ENCODE measurements at places on chromosomes 6 and 20.

DNA sequence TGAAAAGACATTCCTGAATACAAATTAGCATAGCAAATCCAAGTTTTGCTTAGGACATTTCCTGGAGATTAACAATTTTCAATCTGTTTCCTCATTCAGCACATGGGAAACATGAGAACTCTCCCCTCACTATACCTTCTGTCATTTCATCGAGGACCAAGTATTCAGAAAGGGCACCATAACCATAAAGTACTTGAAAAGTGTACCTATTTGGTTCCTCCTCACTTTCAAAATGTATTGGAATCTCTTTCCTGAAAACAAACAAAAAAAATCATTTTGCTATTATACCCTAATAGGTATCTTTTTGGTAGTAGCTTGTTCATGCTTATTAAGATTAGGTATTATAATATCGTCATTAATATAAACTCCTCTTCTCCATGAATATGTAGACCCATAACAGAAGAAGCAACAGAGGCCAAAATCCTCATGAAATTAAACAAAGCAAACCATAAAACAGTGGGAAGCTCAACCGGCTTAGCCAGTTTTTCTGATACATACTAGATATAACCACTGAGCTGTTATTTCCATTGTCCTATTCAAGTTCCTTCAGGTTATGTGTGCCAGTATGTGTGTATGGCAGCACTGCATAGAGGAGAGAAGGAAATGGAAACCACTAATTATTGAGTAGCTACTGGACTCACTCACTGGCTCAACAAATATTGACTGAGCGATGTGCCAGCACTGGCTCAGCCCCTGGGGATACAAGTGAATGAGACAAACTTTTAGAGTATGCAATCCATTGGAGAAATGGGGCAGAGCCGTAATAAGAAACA, 274.0 kb downstream of the MAFB start:
- DNase-seq: no peak

GRCh38 chr6:10542213-10542612, 21.1 kb downstream of the GCNT2 start:
- DNase-seq: no peak

DNA sequence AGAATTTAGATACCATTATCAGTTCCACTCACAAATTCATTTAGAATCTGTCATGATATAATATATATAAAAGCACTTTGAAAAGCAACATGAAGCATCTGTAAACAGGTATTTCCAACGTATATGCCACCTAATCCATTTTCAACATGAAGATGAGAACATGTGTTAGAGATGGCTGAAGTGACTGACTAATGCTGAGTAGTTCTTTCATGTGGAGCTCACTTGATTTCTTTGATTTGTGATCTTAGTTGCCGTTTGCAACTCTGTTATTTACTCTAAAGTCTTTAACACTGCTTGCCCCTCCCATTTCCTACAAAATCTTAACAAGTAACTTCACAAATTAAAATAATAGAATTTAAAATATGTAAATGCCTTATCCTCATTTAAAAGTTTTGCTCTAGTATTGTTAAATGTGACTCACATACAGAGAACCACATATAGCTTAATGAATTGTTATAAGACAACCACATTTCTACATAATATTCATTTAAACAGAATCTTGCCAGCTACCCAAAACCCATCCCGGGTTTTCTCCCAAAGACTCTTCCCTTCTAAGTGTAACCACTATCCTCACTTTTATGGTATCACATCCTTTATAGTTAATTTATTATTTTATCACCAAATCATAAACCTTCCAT, 78.3 kb downstream of the ME1 start:
- DNase-seq: no peak

GRCh38 chr20:16410626-16411025, 162.6 kb downstream of the KIF16B start:
- DNase-seq: no peak

DNA sequence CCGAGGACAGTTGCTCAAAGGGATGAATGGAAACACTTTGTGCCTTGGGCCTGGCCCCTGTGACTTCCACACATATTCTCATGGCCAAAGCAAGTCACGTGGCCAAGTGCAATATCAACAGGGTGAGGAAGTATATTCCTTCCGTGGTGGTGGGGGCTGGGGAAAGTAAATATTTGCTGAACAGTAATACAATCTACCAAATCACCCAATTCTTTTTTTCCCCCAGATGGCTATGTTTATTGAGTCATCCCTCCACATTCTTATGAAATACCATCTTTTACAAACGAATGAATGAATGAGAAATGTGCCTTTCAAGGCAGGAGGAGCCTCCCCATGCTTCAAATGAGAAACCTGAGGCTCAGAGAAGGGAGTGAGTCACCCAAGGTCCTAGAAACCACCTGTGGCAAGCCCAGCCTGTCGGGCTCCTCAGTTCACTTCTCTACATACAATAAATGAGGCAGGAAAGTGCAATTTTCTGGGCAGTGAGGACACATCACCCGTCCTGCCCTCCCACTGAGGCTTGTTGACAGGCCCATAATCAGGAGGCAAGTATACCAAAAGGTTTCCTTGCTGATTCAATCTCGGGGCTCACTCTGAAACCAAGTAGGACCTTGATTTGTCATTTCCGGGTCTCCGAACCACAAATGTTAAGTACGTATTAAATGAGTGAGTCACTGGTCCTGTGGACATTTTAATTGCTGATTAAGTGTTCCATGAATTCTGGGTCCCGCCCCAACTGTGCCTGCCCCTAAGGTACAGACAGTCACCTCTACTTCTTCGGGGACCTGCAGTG, 25.3 kb upstream of the TOP1 start:
- DNase-seq: peak; percentile 73

- no peak for DNase-seq
These were observed 994.6 kb upstream of the ADGRB3 start for GRCh38 chr6:67640484-67640883.

- no peak for DNase-seq
These were observed 8.7 kb upstream of the APCDD1L start for GRCh38 chr20:58523971-58524315.

DNA sequence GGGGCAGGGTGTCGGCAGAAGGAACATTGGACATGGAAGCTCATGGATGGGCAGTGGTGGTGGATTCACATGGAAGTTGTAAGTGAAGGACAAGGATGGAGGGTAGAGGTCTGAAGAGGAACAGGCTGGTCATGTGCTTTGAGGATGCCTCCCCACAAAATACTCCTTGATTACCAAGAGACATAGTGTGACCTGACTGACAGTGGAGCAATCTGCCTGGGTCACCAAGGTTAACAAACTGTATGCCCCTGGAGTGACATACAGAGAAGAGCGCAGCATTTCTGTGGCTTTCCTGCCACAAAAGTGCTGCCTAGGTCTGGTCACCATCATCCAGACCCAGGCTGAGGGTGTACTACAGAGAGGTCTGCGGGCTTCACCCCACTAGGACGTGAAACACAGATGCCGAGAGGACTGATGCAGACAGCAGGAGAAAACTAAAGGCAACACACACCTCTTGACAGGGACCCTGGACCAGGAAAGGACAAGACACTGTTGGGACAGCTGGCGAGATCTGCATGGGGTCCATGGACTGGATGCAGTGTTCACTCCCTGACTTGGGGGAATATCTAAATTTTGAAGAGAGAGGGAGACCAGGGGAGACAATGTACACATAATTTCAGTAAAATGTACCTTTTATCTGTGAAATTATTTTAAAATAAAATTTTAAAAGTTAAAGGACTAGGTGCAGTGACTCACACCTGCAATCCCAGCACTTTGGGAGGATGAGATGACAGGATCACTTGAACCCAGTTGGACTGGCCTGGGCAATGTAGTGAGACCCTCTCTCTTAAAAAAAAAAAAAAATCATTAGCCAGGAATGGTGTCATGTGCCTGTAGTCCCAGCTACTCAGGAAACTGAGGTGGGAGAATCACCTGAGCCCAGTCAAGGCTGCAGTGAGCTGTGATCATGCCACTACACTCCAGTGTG, 64.9 kb downstream of the CSE1L start:
- no peak for DNase-seq

- no peak for DNase-seq
These were observed 199.2 kb downstream of the MAFB start for GRCh38 chr20:40489886-40490285.

GRCh38 chr6:152151920-152152319, 344.4 kb downstream of the ESR1 start:
- no peak for DNase-seq

- DNase-seq: no peak
These were observed 194.3 kb upstream of the MARCKS start for GRCh38 chr6:113662688-113663333.

DNA sequence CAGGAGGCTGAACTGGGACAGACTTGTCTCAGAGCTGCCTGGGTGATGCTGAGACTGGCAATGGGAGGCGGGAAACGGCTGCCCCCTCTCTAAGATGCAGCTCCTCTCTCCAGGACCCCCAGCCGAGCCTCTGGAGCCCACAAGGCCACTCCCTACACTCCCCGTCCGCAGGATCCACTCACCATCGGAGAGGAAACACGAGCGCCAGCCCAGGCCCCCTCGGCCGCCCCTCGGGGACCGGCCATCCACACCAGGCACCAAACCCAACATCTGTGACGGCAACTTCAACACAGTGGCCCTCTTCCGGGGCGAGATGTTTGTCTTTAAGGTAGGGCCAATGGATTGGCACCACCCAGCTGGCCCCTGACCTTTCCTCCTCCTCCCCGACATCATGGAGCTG, 10.8 kb downstream of the MMP24OS start:
- DNase-seq: no peak

DNA sequence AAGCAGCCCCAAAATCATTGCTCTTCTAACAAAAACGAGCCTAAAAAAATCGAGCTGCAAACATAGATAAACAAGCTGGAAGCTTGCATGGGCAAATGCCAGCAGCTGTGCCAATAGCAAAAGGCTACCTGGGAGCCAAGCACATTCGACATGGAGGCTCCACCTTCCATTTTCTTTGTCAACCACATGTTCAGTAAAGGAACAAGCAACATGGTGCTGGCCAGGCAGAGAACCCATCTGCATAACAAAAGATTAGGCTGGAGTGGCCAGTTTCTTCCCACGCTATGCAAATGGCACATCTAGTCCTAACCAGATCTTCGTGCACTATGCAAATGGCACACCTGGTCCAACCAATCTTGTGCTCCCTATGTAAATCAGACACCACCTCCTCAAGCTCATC, 110.5 kb downstream of the KIF16B start:
- DNase-seq: no peak

DNA sequence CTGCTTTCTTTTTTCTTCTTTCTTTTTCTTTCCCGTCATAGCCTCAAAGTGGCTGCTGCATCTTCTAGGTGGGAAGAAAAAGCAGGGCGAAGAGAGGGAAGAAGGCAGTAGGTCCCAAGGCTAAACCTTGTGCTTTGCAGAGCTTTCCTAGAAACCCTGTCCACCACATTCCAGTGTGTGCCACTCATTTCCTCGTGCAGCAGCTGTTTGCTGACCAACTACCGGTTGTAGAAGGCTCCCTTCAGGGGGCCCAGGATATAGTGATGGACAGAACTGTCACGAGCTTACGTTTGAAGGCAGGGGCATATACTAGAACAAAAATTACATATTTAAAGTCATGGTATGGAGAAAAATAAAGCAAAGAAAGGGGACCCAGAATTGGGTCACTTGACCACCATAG, 103.0 kb downstream of the SASH1 start:
- DNase-seq: no peak

DNA sequence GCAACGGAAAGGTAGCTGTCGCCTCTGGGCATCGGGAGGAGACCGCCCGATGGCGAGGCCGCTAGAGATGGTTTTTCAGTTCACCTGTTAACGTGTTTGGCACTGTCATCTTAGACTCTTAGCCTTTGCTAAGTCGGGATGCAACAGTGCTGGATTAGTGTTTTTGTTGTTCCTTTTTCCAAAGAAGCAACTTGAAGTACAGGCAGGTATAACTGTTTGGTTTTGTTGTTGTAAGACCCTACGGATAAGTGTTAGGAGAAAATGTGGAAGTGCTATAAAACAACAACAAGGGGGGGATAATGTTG, 723 bp downstream of the MANEA start:
- DNase-seq: no peak

GRCh38 chr20:5526516-5526915, 209.8 kb upstream of the PROKR2 start:
- no peak for DNase-seq

GRCh38 chr20:57482148-57482547, 42.8 kb downstream of the CTCFL start:
- DNase-seq: no peak

GRCh38 chr6:34658605-34659265, 37.8 kb downstream of the ILRUN start:
- no peak for DNase-seq

- DNase-seq: no peak
These were observed 30.3 kb upstream of the MAPK13 start for GRCh38 chr6:36099869-36100483.

- DNase-seq: no peak
These were observed 77.5 kb upstream of the CD83 start for GRCh38 chr6:14040042-14040441.
